Tibial nerve (tissue), 4 donors: ENCODE measurements at places on chromosomes 3 and 15. TPM values are rescaled to one million over a fixed set of nuclear protein-coding genes. Genes with fewer than 3 reads are reported as not detected.
A peak's percentile ranks its signal among the peaks of the same experiment; 100 is the strongest.

TMEM266 gene
- total RNA-seq = 0.42 TPM

HIGD2B gene
- total RNA-seq = not detected

USP50 gene
- total RNA-seq = not detected

VPS18 gene
- 27.9 TPM for total RNA-seq

DNA sequence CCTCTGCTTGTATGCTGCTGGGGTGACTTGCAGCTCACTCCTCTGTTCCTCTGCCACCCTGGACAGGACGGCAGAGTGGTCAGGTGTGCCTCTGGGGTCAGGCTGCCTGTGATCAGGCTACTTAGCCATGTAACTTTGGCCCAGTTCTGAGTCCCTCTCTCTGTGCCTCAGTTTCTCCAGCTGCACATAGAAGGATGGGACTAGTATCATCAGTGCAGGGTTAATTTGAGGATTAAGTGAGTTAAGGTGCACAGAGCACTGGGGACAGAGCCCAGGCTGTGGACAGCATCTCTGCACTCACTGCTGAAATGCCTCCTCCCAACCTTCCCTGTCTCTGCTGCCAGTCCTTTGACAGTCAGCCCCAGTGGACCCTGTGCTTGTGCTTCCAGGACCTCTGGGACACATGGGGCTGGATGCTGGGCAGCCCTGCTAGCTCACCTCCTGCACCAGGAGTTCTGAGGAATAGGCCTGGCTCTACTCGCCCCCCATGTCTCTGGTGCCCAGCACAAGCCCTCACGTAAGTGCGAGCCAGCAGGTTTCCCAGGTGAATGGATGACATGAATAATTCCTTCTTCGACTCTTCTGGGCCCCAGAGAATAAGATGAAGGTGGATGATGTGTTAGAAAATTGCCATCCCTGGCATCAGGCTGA, 19.3 kb upstream of the PRR23E start:
- H3K27me3 ChIP-seq = no peaks in the 10 kb centered on the region
- H3K36me3 ChIP-seq = no peaks in the 10 kb centered on the region
- no peak for DNase-seq

DNA sequence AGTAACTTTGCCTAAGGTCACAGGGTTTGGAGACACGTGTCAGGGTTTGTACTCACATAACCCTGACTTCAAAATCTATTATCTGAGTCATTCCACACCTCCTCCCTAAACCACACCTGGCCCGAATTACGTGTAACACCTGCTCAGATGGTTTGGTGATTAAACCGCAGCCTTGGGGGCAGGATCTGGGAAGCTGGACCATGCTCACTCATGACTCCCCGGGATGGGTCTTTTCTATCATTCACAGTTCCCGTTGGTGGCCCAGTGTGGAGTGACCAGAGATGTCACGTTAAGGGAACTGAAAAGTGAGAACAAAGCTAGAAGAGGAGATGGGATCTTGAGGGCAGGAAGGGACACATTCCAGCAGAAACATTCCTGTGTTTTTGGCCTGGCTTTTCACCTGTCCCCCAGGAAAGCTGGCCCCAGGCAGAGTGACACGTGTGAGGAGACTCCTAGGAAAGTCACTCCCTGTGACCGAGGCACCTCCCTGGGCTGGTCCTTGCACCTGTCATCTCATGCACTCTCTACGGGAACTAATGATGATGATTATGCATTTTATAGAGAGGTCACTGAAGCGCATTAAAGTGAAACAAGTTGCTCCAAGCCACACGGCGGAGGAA, 75.4 kb upstream of the POMGNT2 start:
- H3K4me3 ChIP-seq = no peak overlapping the region
- H3K36me3 ChIP-seq = no peaks in the 10 kb centered on the region
- no peak for DNase-seq
- no peaks in the 10 kb centered on the region for H3K27me3 ChIP-seq
- H3K27ac ChIP-seq = peak overlapping the region; percentile 57

GRCh38 chr3:165070682-165071081, 7.6 kb downstream of the SI start:
- H3K36me3 ChIP-seq = no peaks in the 10 kb centered on the region
- no peak overlapping the region for H3K4me3 ChIP-seq
- H3K27me3 ChIP-seq = no peaks in the 10 kb centered on the region
- H3K4me1 ChIP-seq = no peaks in the 10 kb centered on the region

DNA sequence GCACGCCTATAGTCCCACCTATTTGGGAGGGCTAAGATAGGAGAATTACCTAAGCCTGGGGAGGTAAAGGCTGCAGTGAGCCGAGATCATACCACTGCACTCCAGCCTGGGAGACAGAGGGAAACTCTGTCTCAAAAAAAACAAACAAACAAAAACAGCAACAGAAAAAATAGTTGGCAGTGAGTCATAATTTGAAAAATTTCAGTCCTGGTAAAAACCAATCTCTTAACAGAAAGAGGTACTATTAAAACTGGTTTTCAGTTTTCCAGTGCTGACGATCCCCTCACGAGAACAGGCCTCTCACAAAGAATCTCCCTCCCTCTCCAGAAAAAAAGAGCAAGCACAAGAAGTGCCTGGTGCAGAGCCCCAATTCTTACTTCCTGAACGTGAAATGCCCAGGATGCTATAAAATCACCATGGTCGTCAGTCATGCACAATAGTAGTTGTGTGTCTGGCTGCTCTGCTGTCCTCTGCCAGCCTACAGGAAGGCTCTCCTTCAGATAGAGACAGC, 22.8 kb upstream of the MAP4 start:
- H3K27me3 ChIP-seq = no peaks in the 10 kb centered on the region
- peak overlapping the region; percentile 85 for H3K27ac ChIP-seq
- no peaks in the 10 kb centered on the region for H3K36me3 ChIP-seq
- no peak for DNase-seq
- no peak overlapping the region for H3K4me3 ChIP-seq
- H3K4me1 ChIP-seq = peaks cover 32% of the 10 kb centered on the region
